ENCODE measurements at places on chromosomes 4 and X.

- no peak for DNase-seq
Measured at GRCh38 chrX:109732017-109732801, 848 bp downstream of the ACSL4 start.

DNA sequence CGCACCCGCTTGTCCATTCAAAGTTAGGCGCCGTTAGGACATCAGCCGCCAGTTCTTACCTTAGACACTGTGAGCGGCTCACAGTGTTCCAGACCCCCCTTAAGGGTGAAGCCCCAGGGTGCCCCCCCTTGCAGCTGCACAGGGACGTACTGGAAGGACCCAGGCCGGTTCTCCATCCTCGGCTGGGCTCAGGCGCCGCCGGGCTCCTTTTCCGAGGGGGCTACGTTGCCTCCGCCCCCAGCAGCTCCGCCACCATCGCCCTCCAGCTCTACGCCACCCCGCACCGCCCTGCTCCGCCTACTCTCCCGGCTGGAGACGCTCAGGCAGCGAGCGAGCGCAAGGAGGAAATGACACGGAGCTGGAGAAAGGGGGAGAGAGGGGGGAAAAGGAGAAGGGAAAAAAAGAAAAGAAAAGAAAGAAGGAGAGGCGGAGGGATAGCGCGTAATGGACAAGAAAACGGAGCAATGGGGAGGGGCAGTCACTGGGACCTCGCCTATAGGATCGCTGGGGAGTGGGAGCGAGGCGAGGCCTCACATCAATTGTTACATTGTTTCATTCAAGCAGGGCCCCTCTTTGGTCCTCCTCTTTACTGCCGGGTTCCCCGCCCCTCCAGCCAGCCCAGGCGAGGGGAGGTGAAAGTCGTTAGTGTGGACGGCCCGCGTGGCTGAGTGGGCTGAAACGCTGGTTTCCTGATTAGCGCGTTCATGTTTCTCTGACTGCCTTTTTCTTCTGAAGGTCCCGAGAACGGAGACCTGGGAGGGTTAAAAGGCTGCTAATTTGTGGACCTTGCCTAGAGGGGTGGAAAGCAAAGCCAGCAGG, at the start of gene SHROOM4:
Gene SHROOM4, minus strand, starts transcription at position 352 of the 819 bp plus-strand sequence. Its CDS starts 176 bp downstream, at position 176.
- no peak for DNase-seq

- DNase-seq: no peak
Measured at GRCh38 chrX:150902434-150903109, 4.1 kb upstream of the CD99L2 start.

GRCh38 chr4:99753931-99754330, 62.7 kb upstream of the DAPP1 start:
- no peak for DNase-seq

- no peak for DNase-seq
Measured at GRCh38 chrX:16250296-16250695, 83.0 kb downstream of the MAGEB17 start.

DNA sequence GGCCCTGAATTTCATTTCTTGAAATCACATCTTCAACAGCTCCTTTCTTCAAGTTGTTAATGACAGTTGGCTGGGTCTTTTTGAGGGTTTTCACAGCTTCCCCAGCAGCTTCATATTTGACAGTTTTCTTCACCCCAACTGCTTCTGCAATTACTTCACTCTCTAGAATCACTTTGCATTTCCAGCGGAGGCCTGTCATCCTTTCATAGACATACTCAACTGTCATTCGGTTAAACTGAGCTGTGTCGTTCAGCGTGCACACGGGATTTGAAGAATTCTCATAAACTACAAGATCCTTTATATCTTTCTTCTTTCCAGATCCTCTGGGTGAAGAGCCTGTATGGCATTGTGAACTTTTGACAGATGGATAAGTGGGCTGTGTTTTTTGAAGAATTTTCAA, 15.4 kb downstream of the UBE2A start:
- DNase-seq: no peak

- DNase-seq: no peak
Measured at GRCh38 chr4:157220371-157220881, at the start of gene GRIA2. GRIA2 (plus strand) TSS chr4:157220728; CDS start chr4:157221043, 315 bp downstream.

DNA sequence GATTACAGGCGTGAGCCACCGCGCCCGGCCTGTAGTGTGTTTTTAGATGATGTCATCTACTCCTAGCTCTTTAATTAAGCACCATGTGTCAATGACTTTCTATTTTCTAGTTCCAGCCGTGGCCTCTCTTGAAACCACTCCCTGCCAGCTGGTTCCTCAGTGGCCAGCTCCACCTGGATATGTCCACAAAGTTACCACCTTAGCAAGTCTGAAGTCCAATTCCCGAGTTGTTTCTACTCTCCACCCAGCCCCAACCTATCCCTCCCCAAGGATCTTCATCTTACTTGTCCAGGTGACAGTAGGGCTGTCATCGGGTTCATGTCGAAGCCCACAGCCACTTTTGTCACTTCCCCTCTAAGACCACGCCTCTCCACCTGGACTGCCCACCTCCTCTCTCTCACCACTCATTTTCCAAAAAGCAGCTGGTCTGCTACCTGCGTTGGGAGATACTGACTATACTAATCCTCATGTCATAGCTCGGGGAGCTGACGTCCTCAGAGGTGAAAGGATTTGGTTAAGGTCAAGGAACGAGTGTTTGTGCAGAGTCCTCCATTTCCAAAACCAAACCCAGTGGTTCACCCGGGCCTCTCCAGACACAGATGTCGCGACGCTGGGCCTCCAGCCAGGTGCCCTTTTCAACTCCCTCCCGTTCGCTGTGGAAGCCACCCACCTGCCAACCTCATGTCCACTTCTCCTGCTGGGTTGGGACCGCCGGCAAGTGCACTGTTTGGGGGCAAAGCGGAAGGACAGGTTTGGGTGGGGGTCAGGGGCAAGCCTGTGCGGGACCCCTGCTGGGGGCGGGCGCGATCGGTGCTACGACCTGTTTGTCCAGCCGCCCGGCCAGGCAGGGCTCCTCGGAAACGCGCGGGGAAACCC, 704 bp downstream of the FAM3A start:
- DNase-seq: no peak

DNA sequence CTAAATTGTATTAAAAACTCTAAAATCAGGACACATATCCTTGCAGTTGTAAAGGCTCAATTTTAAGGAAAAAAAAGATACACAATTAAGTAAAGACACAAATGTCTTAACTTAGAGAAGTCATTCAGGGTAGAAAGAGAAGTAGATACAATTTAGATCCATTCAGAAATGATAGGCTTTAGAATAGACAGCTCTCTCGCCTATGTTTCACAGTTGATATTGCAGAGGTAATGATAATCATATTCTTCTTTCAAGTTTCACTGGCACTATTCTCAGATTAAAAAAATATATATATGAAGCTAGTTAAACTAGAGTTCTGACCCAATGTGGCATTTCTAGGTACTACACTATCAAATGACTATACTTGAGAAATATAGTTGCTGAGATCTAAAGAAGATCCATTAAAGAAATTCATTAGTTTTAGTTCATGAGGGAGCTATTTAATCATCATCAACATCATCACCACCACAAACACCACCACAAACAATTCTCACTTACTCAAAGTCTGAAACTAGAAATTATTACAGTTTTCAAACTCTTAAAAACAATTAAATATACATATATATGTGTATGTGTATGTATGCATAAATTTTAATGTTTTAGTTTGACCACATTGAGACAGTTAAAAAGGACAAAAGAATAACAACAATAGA, 93.1 kb downstream of the ANTXR2 start:
- DNase-seq: no peak

- no peak for DNase-seq
Measured at GRCh38 chr4:151719956-151720334, 40.9 kb downstream of the GATB start.

Data from activated CD4-positive, CD25-positive, alpha-beta regulatory T cell treated with anti-CD3 and anti-CD28 coated beads, Interleukin-2, amount 50 U/mL, for 72 hours (primary cell).